ENCODE measurements at places on chromosomes 1 and 21. TPM values are rescaled to one million over a fixed set of nuclear protein-coding genes. Genes with fewer than 3 reads are reported as not detected.

The RXFP4 gene
- not detected for total RNA-seq

DNA sequence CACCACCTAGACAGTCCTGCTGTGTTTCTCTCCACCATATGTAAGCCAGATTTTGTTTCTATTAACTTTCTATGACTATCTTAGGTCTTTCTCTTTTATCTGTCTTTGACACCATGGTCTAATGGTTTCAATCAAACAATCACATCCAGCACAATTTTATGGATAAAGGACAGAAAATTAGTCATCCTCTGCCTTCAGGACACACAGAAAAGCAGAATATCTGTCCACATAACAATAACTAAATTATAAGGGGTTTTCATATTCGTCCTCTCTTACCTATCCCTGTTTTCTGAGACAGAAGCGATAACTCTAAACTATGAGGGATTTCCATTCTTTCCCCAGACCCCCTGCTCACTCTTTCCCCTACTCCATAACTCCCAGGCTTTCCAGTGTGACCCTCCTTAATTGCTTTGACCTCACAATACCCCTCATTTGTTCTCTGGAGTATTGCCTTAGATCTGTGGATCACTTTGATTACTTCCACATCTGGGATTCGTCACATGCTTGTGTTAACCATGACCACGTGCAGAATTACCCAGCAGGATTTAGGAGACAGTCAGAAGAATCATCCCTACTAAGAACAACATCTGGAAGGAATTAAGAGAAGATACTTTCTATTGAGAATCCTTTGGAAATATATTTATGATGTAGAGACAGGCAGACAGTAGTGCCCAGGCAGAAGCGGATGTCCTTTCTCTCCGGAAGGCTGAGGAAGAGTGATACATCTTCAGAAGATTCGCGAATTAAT lies 108.2 kb upstream of the GREM2 start:
- no peaks in the 10 kb centered on the region for H3K27me3 ChIP-seq
- no peak overlapping the region for H3K27ac ChIP-seq
- no peak overlapping the region for H3K4me3 ChIP-seq

The PROX1 gene
- 0.84 TPM for total RNA-seq

DNA sequence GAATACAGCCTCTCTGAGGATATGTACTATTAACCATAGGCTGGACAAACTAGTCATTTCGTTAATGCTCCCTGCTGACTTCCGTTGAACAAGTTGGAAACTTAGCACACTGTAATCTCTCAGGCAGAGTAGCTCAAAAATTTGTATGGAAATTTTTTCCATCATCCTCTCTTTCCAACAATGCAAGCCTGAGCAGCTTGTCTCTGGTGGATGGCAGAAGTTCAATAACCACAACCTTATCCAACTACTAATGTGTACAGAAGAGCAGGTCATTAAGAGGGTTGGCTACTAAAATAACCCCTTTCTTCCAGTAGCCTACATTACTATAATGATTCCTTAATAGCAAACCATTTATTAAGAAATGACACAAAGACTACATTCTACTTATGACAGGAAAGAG lies 262.3 kb downstream of the NFIA start:
- DNase-seq = no peak
- H3K36me3 ChIP-seq = no peaks in the 10 kb centered on the region
- peak overlapping the region; percentile 60 for H3K27ac ChIP-seq
- H3K27me3 ChIP-seq = no peaks in the 10 kb centered on the region

DNA sequence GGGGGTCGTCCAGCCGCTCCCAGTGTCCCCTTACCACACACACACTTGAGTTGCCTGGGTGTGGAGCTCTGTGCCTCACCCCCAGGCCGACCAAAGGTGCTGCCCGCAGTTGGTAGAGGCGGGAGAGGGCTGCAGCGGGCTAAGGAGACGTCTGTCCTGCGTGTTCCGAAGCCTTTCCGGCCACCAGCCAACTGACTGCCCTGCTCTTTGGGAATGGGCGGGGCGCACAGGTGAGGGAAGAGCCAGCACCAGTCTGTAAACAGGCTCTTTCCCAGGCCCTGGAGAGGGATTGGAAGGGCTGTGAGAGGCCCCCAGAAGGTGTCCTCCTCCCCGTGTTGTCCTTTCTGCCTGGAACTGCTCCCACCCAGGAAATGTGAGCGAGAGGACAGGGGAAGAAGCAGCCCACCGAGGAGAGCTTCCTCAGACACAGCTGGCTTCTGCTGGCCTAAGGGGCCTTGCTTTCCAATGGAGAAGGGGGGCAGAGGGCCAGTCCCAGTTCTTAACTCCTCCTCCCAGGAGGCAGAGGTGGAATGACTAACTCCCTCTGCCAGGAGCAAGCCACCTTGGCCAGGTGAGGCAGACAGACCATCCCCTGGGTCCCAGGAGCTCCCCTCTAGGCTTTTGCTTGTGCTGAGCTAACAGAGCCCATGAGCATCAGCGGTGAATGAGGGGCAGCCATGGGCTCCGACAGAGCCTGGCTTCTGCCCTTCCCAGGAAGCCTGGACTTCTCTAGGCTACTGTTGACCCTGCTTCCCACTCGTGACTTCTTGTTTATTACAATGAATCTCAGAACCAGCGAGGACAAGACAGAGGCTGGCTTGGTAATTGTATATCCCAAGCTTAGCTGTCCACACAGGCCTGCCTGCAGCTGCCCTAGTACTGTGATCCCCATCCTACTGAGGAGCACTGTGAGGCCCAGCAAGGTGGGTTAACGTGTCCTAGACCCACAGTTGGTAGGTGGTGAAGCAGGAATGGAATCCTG lies 158.1 kb upstream of the COA6 start:
- peaks cover 5% of the 10 kb centered on the region for H3K4me1 ChIP-seq
- DNase-seq = no peak
- no peaks in the 10 kb centered on the region for H3K27me3 ChIP-seq

DNA sequence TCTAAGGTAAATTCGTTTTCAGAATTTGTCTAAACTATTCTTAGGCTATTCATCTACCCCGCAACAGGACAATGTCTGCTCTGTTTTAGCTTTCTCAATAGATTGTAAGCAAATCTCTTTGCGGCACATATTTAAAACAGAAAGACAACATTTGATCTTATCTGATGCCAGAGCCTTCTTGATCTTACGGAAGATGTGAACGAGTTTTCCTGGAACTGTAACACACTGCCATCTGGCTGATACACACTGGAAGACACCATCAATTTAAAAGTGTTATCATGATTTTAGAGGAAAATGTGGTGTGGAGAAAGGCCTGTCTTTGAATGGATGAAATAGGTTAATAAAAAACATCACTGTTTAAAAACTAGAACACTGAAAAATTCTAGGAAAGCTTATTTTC lies 36.1 kb downstream of the COA6 start:
- H3K36me3 ChIP-seq = no peaks in the 10 kb centered on the region
- no peak overlapping the region for H3K27ac ChIP-seq
- H3K4me1 ChIP-seq = no peaks in the 10 kb centered on the region
- H3K4me3 ChIP-seq = no peak overlapping the region
- H3K27me3 ChIP-seq = no peaks in the 10 kb centered on the region

DNA sequence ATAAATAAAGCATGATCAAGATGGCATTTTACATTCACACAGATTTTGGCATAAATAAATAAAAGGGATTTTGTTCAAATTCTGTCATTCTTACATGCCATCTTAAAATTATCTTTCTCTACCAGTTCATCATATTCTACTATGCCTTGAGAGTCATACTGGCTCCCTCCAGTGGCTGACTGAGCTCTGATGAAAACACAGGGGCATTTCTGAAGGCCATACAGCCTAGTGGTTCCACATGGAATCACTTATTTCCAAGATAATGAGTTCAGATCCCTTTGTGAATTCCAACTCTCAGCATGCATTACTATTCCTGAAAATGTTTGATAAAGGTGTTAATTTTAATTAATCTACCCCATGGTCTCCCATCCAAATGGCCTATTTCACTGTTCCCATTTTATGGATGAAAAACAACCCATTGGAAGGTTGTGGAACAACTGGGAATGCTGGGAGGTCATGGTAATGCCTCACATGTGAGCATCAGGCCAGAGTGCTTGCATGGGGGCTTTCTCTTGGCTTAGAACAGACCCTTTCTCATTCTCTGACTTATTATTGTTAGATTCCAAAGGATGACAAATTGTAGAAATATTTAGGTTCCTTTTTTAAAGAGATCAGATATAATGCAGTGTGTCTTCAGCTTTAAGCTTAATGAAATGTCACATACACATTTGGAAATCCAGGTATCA lies 622.4 kb upstream of the PKN2 start:
- no peaks in the 10 kb centered on the region for H3K36me3 ChIP-seq
- H3K4me1 ChIP-seq = no peaks in the 10 kb centered on the region
- no peaks in the 10 kb centered on the region for H3K27me3 ChIP-seq
- DNase-seq = peak; percentile 23
- no peak overlapping the region for H3K27ac ChIP-seq

DNA sequence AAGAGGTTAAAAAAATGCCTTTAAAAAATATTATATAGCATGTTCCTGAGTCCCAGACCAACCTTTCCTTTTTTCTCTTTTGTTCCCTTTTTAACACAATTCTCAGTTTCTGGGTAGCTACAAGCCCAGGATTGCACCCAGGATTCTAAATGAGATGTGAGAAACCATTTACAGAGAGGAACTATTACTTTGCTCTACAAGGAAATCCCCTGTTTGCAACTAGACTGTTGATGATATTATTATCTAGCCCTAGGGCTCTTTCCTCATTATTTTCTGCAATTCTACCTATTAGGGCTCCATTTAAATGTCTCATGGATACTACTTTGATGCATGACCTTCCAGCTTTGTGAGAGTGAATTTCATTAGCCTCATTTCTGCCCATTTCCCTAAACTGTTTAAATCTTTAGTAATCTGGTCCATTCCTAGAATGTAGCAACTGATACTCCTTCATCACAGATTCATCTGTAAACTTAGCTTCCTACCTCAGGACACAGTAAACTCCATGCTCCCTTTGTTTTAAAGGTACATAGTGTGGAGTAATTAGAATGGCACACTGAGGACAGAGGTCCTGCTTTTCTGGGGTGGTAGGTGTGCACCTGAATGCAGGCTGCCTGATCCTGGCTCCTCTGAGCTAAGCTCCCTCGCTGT lies 7.1 kb upstream of the KIF14 start:
- H3K27ac ChIP-seq = no peak overlapping the region
- H3K4me1 ChIP-seq = no peaks in the 10 kb centered on the region
- DNase-seq = no peak
- H3K27me3 ChIP-seq = no peaks in the 10 kb centered on the region

Measured in tibial nerve (tissue), 4 donors.